ENCODE measurements at places on chromosomes 2 and 18.

- DNase-seq: no peak
Measured at GRCh38 chr2:222174450-222174849, 124.3 kb downstream of the PAX3 start.

DNA sequence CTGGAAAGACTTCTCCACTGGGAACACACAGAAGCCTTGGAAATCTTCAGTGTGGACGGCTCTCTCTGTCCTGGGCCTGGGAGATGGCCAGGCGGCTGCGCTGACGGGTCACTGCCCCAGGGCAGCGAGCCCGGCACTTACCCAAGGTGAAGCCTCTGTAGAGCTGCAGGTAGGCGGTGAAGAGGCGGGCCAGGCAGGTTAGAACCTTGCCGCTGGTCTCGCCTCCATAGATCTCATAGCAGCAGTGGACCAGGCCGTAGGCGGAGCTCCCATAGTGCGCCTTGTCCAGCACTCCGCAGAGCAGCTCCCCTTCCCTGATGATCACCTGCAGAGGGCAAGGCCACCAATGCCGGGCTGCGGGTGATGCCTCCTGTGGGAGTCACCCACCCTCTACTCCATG, 53.0 kb downstream of the POLR1A start:
- no peak for DNase-seq

- DNase-seq: no peak
Measured at GRCh38 chr2:200845669-200846325, 18.7 kb downstream of the CLK1 start.

- no peak for DNase-seq
Measured at GRCh38 chr18:62954366-62954765, 239.0 kb downstream of the PHLPP1 start.

DNA sequence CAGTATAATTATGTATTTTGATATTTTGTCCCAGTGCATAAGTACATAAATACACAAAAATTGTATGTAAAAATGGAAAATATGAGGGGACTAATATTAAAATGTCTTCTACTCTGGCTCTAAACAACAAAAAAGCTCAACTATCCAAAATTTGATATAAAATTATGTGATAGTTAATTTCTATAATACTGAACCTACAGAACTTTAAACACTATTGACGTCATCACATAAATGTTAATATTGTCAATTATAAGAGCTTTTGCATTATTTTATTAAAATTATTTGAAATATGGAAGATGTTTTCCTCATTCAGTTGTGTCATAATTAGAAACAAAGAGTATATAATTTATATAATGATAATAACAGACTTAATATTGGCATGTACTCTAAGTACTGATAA, 1139.7 kb upstream of the TMEFF2 start:
- no peak for DNase-seq
